ENCODE measurements at places on chromosomes 12 and 14. TPM values are rescaled to one million over a fixed set of nuclear protein-coding genes. Genes with fewer than 3 reads are reported as not detected.

Gene MSRB3
- 74.1 TPM for total RNA-seq

- no peaks in the 10 kb centered on the region for H3K4me1 ChIP-seq
- H3K27me3 ChIP-seq = no peaks in the 10 kb centered on the region
- peak; percentile 40 for DNase-seq
- no peak overlapping the region for H3K27ac ChIP-seq
- H3K4me3 ChIP-seq = no peak overlapping the region
These were observed 11.3 kb downstream of the ITGB7 start for GRCh38 chr12:53195516-53196420.

DNA sequence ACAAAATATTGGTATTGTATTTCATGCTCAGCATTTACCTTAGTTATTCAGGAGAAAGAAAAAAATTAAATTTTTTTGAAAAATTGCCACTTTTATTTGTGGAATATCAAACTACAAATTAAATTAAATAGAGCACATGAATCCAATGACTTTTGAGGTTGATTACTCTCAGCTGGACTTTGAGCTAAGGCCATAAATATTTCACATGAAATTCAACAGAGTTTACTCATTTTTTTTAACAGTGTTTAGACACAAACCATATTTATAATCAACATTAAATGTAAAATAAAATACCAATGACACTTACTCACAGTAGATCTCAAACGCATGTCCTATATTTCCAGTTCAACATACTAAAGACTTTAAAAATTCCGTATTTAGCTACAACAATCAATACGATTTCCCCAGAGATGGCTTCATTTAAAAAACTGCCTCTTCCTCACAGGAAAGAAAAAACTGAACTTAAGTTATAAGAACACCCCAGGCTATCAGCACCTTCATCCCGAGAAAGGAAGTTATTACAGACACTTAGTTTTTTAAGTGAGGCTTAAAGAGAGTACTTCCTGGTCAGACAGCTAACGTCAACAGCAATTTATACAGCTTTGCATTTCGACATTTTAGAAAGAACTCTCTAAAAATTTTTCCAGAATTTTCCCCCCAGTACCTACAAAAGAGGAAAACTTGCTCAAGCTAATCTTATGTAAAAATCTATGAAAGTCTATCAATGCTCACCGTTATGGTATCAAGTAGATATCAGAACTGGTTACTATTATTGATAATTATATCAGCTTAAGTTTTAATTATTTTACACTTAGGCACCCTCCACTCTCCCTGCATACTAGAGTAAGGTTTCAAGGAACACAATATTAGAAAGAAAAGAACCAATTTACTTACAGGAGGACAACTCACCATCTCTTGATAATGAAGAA is 13.8 kb downstream of the TAOK3 start:
- H3K4me3 ChIP-seq = no peak overlapping the region
- H3K4me1 ChIP-seq = peaks cover 59% of the 10 kb centered on the region
- H3K27ac ChIP-seq = peak overlapping the region; percentile 98
- no peaks in the 10 kb centered on the region for H3K27me3 ChIP-seq
- no peaks in the 10 kb centered on the region for H3K36me3 ChIP-seq

- DNase-seq = no peak
- H3K27ac ChIP-seq = no peak overlapping the region
- no peak overlapping the region for H3K4me3 ChIP-seq
- H3K4me1 ChIP-seq = peaks cover 35% of the 10 kb centered on the region
These were observed 82.9 kb downstream of the CHGA start for GRCh38 chr14:93005838-93006237.

- H3K36me3 ChIP-seq = no peaks in the 10 kb centered on the region
- no peak overlapping the region for H3K27ac ChIP-seq
- peaks cover 24% of the 10 kb centered on the region for H3K4me1 ChIP-seq
- H3K4me3 ChIP-seq = no peak overlapping the region
- H3K27me3 ChIP-seq = no peaks in the 10 kb centered on the region
These were observed 393.3 kb upstream of the PRICKLE1 start for GRCh38 chr12:42982828-42983227.

GRCh38 chr12:89927226-89927698 is 218.6 kb upstream of the ATP2B1 start:
- no peaks in the 10 kb centered on the region for H3K4me1 ChIP-seq
- H3K27ac ChIP-seq = no peak overlapping the region
- no peak for DNase-seq
- H3K4me3 ChIP-seq = no peak overlapping the region

DNA sequence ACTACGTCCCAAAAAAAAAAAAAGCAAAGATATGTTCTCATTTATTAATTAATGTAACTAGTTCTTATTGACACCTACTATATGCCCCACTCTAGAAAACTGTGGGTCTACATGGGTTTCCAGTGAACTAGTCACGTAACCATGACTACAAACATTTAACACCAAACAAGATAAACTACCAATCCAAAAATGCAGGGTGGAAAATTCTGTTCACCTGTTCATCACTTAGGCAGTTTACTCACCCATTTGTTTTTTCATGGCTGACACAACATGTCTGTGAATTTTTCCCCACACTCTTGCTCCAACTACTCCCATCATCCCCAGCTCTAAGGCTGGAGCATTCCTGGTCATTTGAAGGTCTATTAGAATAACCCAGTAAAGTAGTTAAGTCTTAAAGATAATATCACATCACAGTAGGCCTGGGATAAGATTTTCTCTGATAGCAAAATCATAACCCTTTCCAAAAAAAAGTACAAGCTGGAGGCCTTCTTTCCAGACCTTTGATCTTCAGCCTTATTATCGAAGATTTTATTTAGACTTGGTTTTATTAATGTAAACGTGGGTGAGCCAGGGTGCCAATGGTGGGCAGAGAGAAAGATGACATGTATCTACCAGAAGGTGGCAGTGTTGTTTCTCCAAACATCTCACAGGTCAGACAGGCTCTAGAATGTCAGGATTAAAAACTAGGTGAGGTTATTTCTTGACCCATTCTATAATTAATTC is 61.6 kb upstream of the DAAM1 start:
- no peaks in the 10 kb centered on the region for H3K36me3 ChIP-seq
- H3K27me3 ChIP-seq = no peaks in the 10 kb centered on the region
- H3K4me3 ChIP-seq = no peak overlapping the region
- peaks cover 10% of the 10 kb centered on the region for H3K4me1 ChIP-seq
- H3K27ac ChIP-seq = no peak overlapping the region

DNA sequence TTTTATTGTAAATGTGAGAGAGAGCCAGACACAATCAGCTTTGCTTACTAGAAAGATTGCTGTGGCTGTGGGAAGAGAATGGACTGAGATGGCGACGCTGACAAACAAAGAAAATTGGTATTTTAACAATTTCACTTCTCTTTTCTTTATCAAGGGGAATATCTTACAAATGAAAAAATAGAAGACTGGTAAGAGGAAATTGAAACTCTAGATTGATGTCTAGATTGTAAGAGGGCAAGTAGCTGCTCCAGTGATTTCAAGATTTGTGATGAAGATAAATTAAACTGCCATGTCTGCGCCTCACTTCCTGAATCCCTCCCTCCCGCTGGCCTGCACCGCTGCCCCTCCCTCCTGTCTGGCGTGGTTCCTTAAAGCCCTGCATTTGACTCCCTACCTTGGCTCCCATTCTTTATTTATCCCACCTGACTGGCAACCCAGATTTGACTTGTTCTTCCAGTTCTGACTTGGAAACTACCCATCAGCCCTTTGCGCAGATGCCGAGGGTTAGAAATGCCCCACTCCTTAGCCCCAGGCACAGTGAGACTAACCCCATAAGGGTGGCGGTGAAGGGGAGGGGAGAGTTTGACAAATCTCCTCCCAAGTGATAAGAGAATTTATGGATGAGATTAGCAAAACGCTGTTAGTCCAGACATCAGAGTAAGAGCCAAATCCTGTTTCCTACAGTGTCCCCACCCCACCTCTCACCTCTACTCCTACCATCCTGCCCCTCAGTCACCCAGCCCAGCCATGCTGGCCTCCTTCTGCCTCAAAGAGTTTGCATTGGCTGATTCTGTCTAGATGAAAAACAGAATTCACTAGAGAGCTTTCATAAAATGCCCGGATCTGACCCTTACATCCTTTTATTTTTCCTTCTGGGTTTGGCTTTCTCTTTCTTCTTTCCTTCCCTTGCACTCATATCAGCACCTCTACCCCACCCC is 125.3 kb upstream of the ATF7IP start:
- H3K4me1 ChIP-seq = peaks cover 3% of the 10 kb centered on the region
- H3K27me3 ChIP-seq = no peaks in the 10 kb centered on the region
- no peak for DNase-seq
- no peaks in the 10 kb centered on the region for H3K36me3 ChIP-seq
- H3K4me3 ChIP-seq = peak overlapping the region; percentile 22
- no peak overlapping the region for H3K27ac ChIP-seq
